Right ventricle myocardium superior (tissue), 1 donor: ENCODE measurements at places on chromosomes 6 and 20. TPM values are rescaled to one million over a fixed set of nuclear protein-coding genes. Genes with fewer than 3 reads are reported as not detected.

The PRL gene
- not detected for total RNA-seq

GRCh38 chr6:159303159-159303558, 134.0 kb downstream of the FNDC1 start:
- no peak for DNase-seq

GRCh38 chr6:160992061-160992979, 751 bp downstream of the MAP3K4 start:
- peak; percentile 59 for DNase-seq

DNA sequence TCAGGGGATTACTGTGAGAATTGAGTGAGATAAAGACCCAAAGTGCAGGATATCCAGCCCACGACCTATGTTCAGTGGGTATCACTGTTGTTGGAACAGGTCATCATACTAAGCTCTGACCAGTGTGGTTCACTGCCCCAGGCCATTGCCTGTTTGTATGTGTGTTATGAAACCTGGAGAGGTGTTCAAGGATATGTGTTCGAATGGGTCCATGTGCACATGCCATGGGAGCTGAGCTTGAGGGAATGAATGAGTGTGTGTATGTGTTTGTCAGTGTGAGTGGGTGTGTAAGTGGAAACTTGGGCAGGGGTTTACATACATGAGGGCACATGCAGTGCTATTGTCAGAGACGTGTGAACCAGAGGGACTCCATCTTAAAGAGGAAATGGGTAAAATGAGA, 17.7 kb upstream of the AHCY start:
- DNase-seq = no peak

DNA sequence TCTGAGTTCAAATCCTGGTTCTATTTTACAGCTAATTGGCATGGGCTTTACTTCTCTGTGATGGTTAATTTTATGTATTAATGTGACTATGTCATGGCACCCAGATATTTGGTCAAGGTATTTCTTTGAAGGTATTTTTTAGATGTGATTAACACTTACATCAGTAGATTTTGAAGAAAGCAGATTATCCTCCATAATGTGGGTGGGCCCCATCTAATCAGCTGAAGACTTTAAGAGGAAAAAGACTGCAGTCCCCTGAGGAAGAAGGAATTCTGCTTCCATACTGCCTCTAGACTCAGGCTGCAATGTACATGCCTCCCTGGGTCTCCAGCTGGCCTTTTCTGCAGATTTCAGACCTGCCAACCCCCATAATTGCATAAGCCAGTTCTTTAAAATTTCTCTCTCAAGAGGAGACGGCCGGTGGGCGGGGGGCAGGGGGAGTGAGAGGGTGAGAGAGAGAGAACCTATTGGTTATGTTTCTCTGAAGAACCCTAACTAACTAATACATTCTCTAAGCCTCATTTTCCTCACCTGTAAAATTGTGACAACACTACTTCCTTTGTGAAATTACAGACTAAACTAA, 338.2 kb upstream of the PRDM1 start:
- DNase-seq = no peak

DNA sequence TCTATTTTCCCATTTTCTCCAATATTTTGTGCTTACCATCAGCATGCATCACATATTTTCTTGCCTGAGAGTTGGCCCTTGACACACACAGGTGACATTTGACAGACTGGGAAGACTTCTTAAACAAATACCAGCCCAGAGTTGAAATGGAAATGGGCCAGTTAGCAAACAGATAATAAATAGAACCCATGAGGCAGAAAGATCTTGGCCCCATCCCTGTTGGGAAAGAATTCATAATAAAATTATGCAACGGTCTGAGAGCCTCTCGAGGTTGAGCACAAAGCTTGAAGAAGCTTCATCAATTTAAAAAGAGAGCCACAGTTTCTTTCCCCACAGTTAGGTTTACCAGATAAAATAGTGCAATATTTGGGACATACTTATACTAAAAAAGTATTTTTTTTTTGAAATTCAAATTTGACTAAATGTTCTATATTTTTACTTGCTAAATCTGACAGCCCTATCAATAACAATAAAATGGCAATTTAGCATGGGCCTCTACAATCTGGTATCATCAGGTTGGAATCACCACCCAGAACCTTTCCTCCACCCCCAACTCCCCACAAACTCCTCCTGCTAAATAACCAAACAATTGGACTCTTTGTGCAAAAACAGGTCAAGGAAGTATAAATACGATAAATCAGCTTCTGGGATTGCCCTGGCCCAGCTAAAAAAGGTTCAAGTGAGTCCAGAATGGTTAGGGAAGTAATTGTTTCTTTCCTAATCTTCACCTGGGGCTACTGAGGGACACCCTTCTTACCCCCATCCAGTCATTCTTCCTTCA, 129.8 kb downstream of the CD164 start:
- DNase-seq = no peak

The PHF10 gene
- total RNA-seq = 53.7 TPM

DNA sequence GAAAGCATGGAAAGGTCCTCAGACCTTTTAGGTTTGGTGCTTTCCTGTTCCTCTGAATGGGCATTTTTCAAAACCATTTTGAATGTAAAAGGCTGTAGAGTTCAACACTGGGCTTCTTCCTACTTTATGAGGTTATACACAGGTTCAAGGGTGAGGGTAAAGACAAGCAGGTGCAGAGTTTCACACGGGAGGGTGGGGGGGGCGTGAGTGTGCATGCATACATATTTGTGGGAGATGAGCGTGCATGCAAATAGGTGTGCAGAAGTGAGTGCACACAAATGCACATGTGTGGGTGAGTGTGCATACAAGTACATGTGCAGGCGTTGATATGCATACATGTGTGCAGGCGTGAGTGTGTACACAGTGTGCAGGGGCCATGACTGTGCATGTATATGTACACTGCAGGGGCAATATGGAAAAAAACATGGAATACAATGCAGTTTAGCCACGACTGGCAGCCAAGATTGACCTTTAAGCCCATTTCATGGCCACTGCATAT, 183.1 kb downstream of the GMPR start:
- no peak for DNase-seq

The SYTL3 gene
- total RNA-seq = 11.7 TPM

The RAET1G gene
- total RNA-seq = not detected

GRCh38 chr6:19465760-19466159, 371.4 kb upstream of the ID4 start:
- DNase-seq = no peak

DNA sequence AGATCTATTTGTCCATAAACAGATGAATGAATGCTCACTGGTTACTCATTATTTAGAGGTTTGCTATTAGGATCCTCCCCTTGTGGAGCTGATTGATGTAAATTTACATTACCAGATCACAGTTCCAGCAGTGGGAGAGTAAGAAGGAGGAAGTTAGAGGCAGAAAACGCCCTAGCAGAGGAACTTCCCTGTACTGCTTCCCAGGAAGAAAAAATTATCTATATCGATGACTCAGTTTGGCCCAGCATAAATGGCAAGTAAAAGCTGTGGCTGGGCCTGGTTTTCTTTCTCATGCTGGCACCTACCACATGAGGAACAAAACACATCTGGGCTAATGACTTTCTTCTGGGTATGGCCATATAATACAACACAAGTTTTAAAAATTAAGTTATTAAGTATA, 35.7 kb downstream of the DNAAF9 start:
- DNase-seq = no peak

DNA sequence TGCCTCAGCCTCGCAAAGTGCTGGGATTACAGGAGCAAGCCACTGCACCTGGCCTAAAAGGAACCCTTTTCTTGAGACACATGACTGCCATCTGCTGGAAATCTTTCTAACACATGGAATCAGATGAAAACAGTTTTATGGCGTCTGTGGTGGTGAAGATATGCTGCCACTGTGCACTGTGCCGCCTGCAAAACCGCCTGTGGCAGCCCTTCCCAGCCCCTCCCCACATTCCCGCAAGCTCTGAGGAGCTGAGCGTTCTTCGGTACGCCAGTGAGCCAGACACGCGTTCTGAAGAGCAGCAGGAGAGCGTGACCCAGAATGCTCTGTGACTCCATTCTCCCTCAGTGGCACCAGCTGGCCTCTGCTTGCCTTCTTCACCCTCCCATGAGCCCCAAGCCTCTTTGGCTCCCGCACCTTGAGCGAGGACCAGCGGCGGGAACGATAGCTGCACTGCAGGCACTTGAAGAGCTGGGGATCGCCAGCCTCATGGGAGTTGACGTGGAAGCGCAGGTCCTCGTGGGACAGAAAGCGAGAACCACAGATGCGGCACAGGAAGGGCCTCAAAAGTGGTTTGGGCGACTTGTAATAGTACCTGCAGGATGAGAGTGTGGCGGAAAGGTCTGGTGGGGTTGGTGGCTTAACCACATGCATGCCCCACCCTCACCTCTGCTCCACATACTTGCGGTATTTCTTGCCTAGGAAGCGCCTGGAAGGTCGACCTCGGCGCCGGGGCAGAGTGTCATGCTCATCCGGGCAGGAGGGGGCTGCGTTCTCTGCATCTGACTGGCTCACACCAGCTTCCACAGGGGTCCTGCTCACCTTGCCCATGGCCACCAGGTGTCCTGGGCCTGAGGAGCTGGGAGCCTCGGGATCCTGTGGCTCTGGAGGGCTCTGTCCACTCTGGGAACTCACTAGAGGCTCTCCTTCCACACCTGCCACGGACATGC, 8.7 kb downstream of the ZNF335 start:
- DNase-seq = peak; percentile 37

The LAMP5 gene
- total RNA-seq = not detected

DNA sequence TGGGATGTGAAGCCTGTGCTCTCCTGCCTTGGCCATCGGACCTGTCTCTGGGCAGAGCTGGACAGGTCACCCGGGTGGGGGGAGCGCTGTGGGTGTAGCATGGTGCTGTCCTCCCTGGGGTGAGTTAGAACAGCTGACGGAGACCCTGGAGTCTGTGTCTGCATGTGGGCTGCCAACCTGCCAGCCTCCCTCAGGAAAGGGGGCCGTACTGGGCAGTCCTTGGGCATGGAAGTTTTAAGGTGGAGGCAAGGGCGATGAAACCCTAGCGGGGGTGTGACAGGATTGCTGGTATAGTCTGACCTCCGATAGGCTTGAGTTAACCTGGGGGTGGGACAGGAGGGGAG, 2.4 kb downstream of the SOX18 start:
- DNase-seq = no peak

DNA sequence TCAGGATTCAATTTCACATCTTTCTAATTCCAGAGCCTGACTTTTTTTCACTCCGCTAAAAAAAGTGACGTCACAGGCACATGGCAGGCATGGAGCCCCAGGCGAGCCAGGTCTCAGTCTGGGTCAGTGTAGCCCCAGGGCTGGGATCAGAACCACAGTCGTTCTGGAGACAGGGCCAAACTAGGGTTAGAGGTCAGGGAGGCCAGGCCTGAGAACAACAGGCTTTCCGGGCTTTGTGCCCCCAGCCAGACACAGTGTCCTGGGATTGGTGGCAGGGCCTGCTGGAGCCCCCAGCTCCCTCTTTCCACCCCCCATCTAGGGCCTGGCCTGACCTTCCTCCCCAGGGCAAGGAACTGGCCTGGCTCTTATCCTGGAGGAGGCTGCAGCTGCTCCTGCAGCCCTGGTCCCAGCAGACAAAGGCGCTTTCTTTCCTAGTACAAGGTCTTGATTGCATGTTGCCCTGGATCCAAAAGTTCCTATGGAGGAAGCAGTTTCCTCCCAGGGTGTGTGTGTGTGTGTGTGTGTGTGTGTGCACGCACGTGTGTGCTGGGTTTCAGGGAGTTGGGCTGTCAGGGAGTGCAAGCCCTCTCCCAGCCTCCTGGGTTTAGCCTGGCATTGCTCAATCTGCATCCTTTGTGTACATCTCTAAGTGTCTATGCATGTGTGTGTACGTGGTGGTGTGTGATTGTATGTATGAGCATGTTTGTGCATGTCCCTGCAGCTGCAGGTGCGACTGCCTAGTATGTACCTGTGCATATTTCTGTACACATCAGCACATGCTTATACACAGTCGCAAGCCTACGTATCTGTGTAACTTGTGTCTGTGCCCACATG, 26.5 kb upstream of the EMILIN3 start:
- DNase-seq = peak; percentile 87

GRCh38 chr20:63381781-63382431, 20.8 kb upstream of the CHRNA4 start:
- DNase-seq = no peak

DNA sequence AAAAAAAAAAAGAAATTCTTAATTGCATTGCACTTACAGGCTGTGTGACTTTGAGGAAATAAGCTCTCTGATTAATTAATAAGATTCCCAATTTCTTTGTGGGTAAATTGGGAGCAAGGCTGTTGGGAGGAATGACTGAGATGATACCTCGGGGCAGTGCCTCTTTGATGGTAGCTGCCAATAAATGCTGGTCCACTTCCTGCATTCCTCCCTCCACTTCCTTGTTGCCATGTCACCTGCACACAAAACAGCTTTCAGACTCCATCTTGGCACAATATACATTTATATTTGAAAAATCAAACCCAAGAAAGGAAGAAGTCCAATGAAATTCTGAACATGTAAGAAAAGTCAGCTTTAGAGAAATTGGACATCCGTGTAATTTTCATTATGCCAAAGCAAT, 45.1 kb downstream of the MTHFD1L start:
- DNase-seq = no peak

DNA sequence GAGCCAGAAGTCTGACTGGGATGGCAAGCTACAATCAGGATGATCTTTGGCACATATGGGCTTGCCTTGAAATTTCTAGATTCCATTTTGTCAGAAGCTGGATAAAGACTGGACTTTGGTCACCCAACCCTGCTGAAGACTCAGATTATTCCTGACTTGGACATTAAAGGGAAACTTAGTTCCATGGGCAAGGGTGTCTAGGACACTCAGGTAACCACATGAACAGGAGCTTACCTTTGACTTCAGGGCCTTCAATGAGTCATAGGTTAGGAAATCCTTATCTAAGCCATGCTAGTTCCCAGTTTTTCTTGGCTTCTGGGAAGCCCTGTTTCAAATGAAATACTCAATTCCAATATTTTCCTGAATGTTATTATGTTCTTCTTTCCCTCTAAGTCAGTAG, 28.5 kb upstream of the IFNGR1 start:
- no peak for DNase-seq

DNA sequence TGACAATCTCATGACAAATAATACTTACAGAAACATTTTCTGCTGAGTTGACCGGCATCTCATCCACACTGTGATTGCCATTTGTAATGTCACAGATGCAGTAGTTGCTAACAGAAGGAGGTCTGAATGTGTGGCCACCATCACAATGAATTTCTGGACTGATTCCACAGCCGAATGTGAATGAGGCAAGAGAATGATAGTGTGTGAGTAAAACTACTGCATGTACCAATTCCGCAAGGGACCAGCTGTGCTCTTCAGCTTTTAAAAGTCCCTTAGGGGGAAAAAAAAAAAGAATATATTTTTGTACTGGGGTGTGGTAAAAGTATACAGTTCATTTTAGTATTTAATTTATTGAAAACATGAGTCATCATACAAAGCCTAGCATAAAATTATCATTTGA, 96.2 kb downstream of the SESN1 start:
- DNase-seq = no peak
